ENCODE measurements at places on chromosomes 1 and 21.

- no peak for DNase-seq
Measured at GRCh38 chr1:45198185-45198584, 8.2 kb downstream of the ZSWIM5 start.

DNA sequence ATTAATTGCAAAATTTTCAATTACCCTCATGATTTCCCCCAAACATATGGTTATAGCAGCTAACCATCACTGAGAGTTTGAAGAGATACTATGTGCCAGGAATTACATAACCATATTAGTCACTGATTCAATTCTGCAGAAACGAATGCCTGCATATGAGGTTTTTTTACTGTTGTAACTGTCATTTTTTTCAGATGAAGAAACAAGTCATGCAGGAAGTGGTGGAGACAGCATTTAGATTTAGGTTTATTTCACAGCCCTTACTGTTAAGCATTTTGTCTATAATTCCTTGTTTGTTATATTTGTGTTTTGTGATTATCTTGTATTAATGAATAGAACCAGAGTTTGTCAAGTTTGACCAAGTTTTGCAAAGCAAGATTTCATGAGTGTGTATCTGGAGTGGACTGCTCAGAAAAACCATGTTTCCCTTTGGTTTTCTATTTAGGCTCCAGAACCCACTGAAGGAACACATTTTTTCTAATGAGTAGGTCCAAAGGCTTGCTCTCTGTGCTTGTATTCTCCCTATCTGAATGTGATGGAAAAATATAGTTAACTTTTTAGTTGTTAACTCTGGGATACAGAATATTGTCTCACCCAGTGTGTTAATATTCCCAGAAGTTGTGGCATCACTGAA, 308.5 kb upstream of the ADAMTS5 start:
- no peak for DNase-seq

DNA sequence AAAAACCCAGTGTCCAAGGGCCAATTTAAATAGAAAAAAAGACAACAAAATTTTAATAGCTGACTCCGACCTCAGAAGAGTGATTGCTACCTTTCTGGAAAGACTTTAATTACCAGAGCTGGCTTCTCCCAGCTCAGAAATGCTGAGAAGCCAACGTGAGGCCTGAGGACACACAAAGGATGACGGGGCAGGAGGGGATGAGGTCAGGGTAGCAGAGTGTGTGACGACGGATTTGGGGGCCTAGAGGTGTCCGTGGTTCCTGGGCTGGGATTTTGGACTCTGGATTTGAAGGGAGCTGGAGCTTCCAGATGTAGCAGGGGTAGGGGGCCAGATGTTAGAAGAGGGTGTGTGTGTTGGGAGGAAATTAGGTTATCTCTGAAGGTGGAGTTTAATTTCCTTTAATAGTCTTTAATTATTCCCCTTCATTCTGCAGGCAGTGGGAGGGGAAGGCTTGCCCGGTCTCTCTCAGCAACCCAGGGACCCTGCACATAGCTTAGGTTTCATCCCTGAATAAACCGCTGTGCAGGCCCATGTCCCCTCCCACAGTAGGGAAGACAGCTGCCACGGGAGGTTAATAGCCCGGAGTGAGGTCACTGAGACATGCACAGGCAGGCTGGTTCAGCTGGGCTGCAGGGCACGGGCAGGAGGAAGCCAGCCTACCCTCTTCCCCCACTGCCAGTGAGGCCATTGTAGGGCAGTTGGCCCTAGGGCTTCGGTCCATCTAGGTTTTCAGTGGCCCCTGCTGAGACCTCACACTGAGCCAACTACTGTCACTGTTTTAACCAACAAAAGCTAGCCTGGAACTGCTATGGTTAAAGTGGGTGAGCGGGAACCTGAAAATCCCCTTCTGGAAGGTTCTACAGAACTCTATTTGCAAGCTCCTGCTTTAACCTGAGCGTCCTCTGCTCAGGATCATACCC, 3.8 kb upstream of the PADI3 start:
- no peak for DNase-seq

- no peak for DNase-seq
Measured at GRCh38 chr1:13797397-13797796, 97.4 kb downstream of the PRDM2 start.

GRCh38 chr1:223048026-223048425, 95.0 kb downstream of the TLR5 start:
- DNase-seq, result no peak

GRCh38 chr1:234975122-234975940, 153.3 kb downstream of the TOMM20 start:
- DNase-seq, result no peak

GRCh38 chr1:69421286-69421685, 146.4 kb upstream of the LRRC7 start:
- no peak for DNase-seq

DNA sequence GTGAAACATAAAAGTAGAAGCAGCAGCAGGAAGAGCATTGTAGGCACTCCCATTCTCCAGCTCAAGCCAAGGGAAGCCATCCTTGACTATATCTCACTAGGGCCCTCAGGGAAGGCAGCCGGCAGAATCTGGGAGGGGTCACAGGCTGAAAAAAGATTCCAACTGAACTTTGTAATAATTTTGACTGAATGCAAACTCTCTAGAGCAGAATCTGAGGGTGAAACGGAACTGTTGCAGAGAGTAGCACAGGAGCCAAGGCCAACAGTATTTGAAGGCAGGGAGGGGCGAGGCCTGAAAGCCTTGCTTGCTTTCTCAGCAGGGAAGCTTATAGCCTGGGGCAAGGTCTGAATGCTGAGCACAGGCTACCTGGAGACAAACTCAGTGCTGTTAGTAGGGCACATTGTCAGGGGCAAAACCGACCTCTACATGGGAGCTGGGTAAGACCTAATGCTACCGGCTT, 180.6 kb downstream of the COL24A1 start:
- no peak for DNase-seq

- no peak for DNase-seq
Measured at GRCh38 chr1:148158341-148159003, 6.4 kb upstream of the NBPF11 start.

- no peak for DNase-seq
Measured at GRCh38 chr1:57959531-57960241, 535.8 kb upstream of the DAB1 start.

DNA sequence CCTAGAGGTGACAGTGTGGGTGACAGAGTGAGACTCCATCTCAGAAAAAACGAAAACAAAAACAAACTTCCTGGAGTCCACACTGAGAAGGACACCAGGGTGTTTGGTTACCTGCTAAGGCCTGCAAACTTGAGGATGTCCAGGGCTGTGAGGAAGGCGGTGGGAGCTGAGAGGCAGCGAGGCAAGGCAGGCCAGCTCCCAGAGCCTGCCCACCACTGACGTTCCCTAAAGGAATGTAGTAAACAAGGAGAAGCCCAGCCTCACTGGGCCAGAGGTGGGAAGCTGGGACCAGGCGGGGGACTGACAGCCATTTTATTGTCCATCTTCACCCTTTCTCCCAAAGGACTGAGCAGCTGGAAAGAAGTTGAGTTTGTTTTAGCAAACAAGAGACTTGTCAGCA, 24.1 kb downstream of the SHISA4 start:
- no peak for DNase-seq

Data from brain pericyte (primary cell).